NCI-H774 (cell line): ENCODE measurements at places on chromosomes 11 and 22.

- DNase-seq: no peak
Observed at GRCh38 chr11:86443415-86443814, 68.7 kb downstream of the CCDC81 start.

- DNase-seq: no peak
Observed at GRCh38 chr11:105265845-105266244, 126.3 kb upstream of the CARD18 start.

DNA sequence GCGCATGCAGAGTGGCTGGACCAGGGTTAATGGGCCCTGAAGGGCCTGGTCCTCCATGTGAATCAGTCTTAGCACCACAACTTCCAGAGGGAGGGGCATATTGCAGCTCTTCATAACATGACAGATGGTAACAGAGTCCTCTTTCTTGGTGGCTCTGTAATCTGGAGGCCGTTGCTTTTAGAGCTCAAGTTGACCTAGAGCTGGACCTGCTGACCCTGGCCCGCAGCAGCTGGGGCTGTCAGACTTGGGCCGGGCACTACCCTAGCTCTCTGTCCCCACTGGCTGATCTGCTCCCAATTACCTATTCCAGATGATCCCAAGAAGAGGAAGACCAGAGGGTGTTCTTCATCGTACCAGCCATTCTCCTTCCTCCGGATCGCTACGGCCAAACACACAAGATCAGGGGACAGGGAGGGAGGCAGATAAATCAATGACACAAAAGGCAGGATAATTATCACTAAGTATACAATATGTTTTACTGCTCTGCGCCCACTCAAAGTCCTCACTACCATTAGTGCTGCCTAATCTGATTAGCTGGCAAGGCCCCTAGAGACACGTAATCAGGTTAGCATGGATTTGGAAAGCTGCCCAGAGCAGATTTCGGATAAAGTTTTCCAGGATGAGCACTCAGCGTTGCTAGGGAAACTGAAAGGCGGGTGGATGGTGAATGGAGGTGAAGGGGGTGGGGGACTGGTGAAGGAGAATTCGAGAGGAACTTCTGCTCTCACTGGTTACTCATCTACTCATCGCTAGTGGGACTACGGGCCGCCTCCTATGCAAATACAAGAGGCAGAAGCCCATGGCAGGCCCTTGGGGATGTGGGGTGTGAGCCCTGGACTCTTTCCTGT, 64.5 kb upstream of the PHOX2A start:
- DNase-seq: peak; percentile 45

- DNase-seq: no peak
Observed at GRCh38 chr22:31826443-31826842, 72.6 kb downstream of the DEPDC5 start.

- no peak for DNase-seq
Observed at GRCh38 chr11:12429155-12429554, 51.8 kb downstream of the PARVA start.

DNA sequence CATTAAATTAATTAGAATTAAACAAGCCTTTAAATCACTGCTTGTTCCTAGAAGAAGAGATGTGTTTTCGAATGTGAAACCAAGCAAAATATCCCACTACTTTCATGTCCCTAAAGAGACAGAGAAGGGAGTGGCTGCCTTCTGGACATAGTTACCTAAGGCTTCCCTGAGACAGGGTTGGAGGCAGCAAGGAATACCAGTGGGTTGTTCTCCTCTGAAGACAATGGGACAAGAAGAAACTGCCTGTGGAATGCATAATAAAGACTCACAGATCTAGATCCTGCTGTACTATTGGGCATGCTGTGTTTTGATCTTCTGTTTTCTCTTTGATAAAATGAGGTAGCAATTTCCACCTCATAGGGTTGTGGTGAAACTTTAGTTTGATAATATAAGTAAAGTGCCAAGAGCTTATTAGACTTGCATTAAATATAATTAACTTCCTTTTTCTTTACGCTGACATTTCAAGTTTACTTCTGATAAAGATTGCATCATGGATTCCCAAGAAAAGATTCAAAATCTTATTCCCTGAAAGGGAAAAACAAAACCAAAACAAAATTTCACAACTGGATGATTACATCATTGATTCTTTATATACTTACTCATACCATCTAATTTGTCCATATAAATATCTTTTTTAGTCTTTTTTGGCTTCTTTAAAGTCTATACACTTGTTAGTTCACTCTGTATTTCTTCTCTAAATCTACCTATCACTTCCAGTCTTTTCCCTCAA, 621.3 kb downstream of the ETS1 start:
- no peak for DNase-seq

DNA sequence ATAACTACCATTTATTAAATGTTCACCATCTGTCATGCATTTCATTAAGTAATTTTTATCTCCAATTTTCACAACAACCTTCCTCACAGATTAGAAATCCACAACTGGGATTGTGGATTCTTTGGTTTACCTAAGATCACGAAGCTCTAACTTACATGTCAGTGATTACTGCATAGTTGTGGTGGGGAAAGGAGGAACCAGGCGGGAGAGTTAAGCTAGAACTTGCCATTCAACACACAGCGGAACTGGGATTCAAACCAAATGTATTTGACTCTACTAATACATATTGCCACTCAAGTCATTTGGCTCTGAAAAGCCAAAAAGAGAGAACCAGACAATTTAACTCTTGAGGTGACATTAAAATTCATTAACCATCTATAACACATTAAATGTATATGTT, 10.4 kb upstream of the LAYN start:
- DNase-seq: no peak

DNA sequence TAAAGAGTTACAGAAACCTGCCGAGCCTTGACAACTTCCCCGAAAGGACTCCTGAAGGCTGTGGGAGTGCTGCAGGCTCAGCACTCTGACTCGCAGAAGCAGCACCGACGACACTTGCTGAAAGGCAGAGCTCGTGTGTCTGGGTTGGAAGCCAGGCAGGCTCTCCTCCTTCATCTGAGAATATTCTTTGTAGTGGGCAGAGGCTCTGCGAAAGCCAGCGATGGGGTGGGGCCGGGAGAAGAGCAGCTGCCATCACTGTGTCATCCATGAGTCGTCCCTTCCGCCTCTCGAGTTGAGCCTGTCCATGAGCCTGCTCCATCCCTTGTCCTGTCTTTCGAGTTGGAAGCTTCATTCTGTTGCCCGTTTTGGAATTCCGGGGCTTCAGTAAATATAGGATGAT, 11.9 kb downstream of the GLB1L2 start:
- DNase-seq: no peak

- DNase-seq: peak; percentile 1
Observed at GRCh38 chr22:24950272-24950902, 2.1 kb upstream of the KIAA1671 start.

- no peak for DNase-seq
Observed at GRCh38 chr11:78161962-78162371, 22.5 kb upstream of the ALG8 start.

DNA sequence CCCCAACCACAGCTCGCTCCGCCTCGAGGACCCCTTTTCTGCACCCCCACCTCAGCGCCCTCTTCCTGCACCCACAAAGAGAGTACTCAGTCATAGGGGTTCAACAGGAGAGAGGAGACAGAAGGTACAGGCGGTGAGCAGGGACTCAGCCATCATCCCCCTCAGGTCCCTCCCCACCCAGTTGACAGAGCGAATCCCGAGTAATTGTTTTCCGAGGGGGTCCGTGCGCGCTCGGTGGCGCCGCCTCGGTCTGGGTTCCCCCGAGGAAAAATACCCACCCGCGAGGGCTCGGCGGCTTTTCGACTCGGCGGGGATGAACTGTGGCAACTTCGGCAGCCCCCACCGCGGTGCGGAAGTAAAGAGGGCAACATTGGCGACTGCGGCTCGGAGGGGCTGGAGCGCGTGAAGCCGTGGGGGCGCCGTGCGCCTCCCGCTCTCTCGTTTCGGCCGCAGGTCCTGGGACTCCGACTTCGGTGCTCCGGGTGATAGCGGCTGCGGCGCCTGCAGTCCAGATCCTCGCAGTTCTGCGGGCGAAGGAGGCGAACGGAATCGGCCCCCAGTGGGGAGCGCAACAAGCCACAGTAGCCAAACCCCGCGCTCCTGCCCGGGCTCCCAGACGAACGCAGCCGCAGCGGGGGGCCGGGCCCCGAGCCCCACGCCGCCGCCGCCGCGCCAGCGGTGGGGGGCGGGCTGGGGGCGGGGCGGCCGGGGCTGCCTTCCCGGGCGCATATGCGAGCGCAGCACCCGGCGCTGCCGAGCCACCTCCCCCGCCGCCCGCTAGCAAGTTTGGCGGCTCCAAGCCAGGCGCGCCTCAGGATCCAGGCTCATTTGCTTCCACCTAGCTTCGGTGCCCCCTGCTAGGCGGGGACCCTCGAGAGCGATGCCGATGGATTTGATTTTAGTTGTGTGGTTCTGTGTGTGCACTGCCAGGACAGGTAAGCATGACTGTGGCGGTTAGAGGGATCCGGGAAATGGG, at the start of gene NELL1:
Gene NELL1, plus strand, starts transcription at position 743 of the 976 bp plus-strand sequence.
- DNase-seq: peak; percentile 33

DNA sequence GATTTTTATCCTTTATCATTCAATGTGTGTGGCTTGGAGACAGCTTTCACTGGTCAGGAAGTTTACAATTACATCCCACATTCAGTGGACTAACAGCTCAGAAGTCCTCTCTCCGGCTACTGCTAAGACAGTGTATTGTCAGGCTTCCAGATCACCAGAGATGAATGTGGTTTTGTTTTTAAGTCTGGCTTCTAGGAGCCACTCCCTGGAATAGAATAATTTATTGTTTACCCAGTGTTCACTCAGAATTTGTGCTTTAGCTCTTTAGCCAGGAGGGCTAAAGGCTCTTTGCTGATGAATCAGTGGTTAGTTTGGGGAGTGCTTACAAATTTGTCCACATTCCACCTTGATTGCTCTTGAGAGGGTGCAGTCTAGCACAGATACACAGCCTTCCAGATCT, 26.5 kb downstream of the TRIM77 start:
- DNase-seq: no peak

DNA sequence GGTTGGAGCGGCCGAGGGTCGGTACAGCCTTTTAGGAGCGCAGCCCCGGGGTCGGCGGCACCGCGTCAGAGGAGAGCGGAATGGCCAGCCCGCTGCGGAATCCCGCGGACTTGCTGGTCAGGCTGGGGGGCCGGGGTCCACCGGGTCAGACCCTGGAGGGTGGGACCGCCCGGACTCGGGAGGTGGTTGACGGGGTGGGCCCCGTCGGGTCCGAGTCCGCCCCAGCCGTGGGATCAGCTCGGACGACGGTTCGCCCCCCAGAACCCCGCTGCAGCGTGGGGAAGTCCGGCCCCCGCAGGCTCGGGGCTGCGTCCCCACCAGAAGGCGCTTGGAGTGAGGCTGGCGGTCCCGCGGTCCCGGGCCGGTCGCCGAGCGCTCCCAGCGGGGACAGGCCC, 301 bp upstream of the ADM2 start:
- no peak for DNase-seq

- no peak for DNase-seq
Observed at GRCh38 chr11:131895865-131896264, 525.5 kb downstream of the NTM start.

GRCh38 chr22:36081023-36081431, 52.4 kb upstream of the RBFOX2 start:
- DNase-seq: no peak

GRCh38 chr11:33315822-33316221, 58.6 kb downstream of the HIPK3 start:
- DNase-seq: no peak

DNA sequence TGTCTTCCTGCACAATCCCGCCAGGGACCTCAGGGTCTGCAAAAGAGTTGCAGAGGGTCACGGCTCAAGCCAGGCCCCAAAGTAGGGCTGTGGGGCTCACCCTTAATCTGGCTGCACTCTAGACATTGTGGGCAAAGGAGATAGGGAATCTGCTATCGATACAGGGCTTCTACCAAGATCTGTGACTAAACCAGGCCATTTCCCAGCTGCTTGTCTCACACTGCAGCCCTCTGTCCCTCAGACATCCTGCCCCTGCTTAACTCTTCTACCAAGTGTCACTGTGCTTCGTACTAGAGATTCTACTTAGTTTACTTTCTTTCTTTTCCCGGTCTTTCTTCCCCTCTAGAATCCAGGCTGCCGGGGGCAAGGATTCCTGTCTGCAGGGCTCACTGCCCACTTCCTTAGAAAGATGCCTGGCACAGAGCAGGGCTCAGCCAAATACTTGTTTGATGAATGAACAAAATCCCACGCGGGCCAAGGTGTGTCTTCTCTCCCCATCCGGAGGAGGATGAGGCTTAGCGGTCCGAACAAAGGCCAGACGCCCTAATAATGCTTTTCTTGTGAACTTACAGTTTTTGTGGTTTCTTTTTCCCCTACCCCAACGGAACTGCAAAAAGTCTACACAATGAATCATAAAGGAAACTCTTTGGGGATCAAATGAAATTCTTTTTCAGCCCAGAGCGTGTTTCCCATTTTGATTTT, 61.3 kb upstream of the ANO1 start:
- DNase-seq: no peak

DNA sequence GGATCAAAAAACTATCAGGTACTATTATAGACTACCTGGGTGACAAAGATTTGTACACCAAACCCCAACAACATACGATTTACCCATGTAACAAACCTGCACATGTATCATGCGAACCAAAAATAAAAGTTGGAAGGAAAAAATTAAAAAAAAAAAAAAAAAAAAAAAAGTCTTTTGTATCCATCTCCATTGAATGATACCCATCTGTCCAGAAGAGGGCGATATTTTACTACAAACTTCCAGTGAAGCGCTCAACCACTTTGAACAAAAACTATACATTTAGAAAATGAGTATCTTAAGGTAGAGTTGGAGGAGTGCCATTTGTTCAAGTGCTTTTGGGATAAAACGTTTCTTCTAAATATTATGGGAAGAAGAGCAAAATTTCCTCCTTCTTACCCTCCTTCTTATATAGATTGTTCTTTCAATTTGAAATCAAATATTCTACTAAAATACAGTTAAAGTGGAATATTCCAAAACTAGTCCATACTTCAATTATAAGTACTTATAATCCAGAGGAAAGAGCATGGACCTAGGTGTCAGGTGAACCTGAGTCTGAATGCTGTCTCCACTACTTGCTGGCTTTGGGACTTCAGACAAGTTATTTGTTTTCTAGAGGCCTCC, 23.3 kb downstream of the ARL14EP start:
- peak; percentile 40 for DNase-seq

GRCh38 chr11:8339592-8340022, 75.9 kb upstream of the LMO1 start:
- no peak for DNase-seq

DNA sequence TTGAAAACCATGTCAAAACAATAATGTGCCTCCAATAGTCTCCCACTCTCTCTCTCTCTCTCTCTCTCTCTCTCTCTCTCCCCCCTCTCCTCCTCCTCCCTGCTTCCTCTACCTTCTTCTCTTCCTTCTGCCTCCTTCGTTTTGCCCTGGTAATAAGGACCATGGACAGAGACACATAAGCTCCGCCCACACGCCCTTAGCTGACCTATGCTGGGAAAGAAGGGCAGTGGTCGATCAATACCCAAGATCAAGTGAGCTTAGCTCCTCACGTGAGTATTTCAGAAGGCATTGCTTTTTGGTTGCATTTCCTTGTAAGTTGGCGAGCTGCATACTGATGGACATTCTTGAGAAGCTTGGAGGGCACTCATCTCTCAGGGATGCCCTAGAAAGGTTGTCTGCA, 194.8 kb downstream of the MIAT start:
- DNase-seq: no peak

DNA sequence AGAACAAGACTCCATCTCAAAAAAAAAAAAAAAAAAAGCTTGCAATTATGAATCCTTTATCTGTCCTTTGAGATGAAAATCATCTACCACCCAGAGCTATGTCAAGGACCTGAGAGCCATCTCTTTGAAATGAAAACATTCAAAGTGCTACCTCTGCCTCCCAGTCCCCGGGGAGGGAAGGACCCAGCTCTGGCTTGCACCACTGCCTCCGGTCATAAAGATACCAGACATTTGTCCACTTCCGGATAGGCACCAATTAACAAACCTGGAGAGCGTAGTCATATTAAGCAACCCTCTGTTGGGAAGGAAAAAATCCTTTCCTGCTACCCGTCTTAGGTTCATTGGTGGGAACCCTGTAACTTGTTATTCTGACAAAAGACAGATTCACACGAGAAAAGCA, 98.6 kb downstream of the ARHGAP8 start:
- DNase-seq: no peak
